ENCODE measurements at places on chromosomes 6 and 20.

- DNase-seq, result no peak
Measured at GRCh38 chr20:9374072-9374471, 140.3 kb upstream of the LAMP5 start.

DNA sequence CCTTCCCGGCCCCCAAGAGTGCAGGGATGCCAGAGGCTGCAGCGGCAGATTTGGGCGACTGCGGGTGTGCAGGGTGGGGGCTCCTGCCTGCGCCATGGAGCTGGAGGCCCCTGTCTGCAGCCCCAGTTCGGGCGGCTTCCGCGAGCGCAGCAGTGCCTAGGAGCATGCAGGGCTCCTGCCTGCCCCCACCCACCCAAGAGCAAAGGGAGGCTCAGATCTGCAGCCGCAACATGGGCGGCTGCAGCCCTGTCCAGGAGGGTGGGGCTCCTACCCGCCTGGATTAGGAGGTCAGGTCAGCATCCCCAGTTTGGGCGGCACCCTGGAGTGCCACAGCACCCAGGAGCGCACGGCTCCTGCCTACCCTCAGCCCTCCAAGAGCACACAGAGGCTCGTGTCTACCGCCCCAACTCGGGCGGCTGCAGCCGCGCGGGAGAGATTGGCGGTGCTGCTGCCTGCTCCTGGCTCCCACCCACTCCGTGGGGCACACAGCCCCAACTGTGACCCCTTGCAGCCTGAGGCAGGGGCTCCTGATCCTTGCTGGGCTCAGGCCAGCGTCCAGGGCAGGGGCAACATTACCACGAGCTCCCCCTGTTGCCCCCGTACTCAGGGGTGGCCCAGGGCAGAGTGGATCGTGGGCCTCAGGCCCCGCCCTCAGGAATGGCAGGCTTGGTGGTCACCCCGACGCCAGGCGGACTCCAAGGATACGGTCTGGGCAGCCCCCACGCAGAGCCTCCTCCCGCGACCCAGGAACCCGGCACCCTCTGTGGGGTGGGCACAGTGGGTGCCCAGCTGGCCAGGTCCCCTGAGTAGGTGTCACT, 55.5 kb upstream of the UNC93A start:
- no peak for DNase-seq

DNA sequence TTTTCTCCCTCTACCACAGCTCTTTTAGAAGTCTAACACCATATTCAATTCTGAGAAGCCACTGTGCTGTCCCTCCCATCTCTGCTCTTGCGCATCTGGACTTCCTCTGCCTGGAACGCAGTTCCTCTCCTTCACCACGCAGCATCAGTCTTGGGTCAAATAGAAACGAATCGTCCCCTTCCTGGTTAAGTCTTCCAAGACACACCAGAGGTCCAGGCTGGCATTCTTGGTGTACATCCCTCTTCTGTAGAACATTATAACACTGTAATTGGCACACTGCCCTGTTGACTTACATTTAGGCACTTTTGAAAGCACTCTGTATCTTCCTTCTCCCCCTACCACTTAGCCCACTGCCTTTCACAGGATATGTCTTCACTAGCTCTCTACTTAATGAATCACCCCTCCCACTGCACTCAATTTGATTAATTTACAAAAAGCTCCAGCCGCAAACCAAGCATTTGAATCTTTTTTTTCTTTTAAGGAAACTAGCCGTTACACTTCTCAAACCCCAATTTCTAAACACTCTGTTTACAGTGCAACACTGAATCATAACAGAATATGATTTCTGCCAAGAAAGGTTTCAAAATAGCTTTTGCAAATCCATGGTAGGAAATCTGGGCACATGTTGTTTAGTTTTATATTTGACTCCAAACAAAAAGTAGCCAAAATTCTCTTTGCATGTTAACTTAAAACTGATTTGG, 140.8 kb upstream of the CARMIL1 start:
- DNase-seq, result no peak

DNA sequence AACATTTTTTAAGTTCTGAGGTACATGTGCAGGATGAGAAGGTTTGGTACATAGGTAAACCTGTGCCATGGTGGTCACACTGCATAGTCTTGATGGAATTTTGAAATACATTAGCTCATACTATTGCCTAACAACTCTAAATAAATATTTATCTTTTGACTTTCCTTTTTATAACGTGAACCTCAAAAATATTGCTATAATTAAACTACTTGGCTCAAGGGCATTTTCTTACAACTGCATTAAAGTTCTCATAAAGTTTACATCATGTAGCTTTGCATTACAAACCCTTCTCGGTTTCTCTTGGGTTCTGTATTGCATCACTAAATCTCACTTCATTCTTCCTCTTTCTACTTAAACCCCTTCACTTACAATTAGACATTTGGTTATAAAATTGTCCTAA, 636.0 kb upstream of the PTCHD4 start:
- no peak for DNase-seq

- no peak for DNase-seq
Measured at GRCh38 chr6:87673237-87673636, 28.8 kb downstream of the AKIRIN2 start.
